Stimulated activated CD4-positive, alpha-beta T cell treated with anti-CD3 and anti-CD28 coated beads, Interleukin-2, amount 100 ng/mL, for 24 hours (primary cell): ENCODE measurements at places on chromosomes 11 and 22.
A peak's percentile ranks its signal among the peaks of the same experiment; 100 is the strongest.

DNA sequence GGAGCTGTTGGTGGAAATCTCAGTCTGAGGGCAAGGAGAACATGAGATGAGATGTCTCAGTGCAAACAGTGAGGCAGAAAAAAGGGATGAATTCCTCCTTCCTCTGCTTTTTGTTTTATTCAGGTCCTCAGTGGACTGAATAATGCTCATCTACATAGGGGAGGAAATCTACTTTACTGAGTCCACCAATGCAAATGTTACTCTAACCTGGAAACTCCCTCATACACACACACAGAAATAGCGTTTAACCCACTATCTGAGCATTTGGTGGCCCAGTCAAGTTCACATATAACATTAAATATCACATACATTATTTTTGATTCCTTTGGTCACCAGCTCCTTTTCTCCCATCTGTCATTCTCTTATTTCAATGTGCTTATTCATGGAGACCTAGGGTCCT is 418.8 kb downstream of the TMEM135 start:
- DNase-seq = no peak

- no peak for DNase-seq
Observed at GRCh38 chr11:112852143-112852866, 108.9 kb upstream of the NCAM1 start.

GRCh38 chr22:19713650-19714311 is 522 bp upstream of the SEPTIN5 start:
- no peak for DNase-seq

DNA sequence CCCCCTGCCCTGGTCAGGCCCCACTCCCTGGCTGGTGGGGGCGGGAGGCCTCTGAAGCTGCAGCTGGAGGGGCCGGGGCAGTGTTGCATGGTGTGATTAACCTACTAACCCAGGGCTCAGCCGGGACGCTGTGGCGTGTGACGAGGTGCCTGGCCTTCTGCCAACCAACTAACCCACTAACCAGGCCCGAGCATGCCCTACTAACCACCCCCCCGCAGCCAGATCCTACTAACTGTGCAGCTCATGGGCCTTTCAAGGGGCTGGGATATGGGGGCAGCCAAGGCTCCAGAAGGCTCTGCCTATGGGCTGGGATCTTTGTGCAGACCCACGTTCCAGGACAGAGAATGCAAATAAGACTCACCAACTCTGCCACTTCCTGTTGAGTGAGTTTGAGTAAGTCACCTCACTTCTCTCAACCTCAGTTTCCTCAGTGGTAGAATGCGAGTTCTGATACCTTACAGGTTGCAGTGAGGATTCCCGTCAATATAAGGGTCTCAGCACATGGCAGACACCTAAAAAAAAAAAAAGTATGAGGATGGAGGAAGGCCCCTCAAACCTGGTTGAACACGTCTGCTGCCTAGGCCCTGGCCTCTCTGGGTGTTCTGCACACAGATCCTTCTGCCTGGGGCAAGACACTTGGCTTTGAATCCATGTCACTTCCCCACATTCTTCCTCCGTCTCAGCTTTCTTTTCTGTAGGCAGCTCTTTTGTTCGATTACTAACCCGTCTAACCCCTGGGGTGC is 14.1 kb downstream of the MIAT start:
- peak; percentile 71 for DNase-seq

GRCh38 chr11:23233075-23233474 is 372.8 kb upstream of the CCDC179 start:
- DNase-seq = no peak

DNA sequence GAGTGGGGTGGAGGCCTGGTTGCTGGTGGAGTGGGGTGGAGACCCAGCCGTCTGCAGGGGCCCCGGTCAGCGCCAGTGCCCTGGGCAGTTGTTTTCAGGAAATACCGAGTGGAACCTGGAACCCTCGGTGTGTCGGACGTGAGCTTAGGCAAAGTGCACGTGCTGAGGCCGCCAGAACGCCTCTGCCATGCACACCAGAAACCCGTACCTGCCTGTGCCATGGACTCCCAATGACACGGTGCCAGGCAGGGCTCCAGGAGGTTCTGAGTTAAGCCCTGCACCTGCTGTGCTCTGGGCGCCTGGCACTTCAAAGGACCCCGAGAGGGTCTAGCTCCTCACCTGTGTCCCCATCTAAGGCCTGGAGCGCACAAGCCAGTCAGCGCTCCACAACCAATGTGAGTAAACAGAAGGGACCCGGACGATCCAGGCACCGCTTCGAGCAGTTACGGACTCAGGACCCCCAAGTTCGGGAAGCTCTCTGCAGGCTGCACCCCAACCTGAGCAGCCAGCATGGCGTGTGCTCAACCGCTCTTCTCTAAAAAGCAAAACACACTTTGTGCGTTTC is 12.3 kb downstream of the TOLLIP start:
- DNase-seq = no peak

DNA sequence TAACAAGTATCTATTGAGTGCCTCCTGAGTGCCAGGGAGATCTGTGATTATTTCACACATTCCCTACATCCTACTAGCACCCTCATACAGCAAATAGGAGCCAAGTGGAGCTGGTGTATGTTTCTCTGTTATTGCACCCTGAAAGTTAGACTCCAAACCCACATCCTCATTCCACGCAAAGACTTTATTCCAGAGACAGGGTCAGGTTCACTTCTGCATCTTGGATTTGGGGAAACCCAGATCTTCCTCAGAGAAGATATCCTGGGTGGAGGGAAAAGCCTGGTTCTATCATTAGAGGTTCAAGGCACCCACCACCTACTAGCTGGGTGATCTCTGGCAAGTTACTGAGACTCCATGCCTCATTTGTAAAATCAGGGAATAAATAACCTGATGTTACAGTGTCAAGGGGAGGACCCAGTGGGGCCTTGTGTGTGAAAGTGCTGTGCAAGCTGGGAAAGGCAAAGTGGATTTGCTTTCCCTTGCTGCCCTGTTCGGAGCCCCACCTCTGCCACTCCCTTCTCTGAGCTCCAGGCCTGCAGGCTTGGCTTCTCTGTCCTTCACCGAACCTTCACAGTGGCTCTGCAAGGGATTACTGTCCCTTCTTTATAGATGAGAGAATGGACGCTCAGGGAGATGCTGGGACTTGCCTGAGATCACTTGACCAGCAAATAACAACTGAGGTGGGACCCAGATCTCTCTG is 991 bp upstream of the SLCO2B1 start:
- no peak for DNase-seq

DNA sequence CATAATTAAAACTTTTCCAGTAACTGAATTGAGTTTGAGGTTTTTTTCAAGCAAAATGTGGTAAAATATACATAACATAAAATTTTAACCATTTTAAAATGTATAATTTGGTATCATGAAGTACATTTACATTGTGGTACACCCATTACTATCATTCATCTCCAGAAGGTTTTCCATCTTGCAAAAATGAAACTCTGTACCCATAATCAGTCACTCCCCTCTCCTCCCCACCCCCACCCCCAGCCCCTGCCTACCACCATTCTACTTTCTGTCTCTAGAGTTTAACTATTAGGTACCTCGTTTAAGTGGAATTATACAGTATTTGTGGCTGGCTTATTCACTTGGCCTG is 63.7 kb downstream of the MICAL2 start:
- no peak for DNase-seq

- no peak for DNase-seq
Observed at GRCh38 chr11:74005721-74006517, 3.0 kb downstream of the UCP3 start.

GRCh38 chr11:96413408-96413807 is 23.6 kb downstream of the JRKL start:
- DNase-seq = no peak

DNA sequence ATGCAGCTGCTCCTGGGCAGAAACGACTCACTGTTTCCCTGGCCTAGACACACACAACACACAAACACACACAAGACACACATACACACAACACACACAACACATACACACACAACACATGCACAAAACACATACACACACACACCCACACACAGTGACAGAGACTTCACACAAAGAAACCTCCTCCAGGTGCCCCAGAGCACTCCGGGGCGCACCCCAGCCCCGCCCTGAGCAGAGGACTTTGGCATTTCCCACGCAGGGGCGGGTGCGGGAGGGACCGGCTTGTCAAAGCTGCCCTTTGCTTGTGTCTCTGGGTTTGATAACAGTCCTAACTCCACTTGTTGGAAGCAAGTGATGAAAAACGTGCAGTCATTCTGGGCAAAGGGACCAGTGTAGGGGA is 6.5 kb downstream of the APOBEC3A start:
- DNase-seq = no peak

DNA sequence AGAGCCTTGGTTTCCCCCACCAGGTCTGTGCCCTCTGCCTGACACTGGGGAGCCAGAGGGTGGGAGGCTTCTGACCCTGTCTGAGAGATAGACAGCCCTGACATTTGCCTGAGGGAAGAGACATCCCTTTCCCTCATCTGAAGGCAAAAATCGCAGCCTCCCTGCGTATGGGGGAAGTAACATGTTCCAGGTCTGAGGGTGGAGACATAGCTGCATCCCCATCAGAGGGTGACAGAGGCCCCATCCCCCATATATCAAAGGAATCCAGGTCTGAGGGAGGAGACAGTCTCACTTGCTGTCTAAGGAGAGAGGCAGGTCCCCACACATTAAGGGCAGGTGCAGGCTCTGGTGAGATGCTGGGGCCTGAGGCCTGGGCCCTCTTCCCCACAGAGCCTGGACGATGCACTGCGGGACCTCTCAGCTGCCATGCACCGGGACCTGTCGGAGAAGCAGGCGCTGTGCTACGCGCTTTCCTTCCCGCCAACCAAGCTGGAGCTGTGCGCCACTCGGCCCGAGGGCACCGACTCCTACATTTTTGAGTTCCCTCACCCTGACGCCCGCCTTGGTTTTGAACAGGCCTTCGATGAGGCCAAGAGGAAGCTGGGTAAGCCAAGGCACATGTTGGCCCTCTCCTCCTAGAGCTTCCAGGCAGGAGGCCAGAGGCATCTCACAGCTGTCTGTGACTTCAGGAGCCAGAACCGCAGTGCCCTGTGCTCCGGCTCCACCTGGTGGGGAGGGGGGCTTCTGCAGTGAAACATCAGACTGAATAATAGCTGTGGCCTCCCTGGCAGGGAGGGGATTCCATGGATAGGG is 16.1 kb upstream of the RELT start:
- DNase-seq = peak; percentile 44
